Naive thymus-derived CD8-positive, alpha-beta T cell (primary cell): ENCODE measurements at places on chromosomes 6 and 20.

- no peak for DNase-seq
- no peaks in the 10 kb centered on the region for H3K4me1 ChIP-seq
- no peak overlapping the region for H3K4me3 ChIP-seq
- H3K27ac ChIP-seq: no peak overlapping the region
- H3K36me3 ChIP-seq: no peaks in the 10 kb centered on the region
These were observed 89.2 kb upstream of the BCLAF1 start for GRCh38 chr6:136378888-136379287.

GRCh38 chr6:111709615-111710398 lies 104.1 kb upstream of the TRAF3IP2 start:
- no peaks in the 10 kb centered on the region for H3K27me3 ChIP-seq
- H3K27ac ChIP-seq: peak overlapping the region; percentile 88
- DNase-seq: peak; percentile 81
- peaks cover 40% of the 10 kb centered on the region for H3K4me1 ChIP-seq
- H3K4me3 ChIP-seq: peak overlapping the region; percentile 65

DNA sequence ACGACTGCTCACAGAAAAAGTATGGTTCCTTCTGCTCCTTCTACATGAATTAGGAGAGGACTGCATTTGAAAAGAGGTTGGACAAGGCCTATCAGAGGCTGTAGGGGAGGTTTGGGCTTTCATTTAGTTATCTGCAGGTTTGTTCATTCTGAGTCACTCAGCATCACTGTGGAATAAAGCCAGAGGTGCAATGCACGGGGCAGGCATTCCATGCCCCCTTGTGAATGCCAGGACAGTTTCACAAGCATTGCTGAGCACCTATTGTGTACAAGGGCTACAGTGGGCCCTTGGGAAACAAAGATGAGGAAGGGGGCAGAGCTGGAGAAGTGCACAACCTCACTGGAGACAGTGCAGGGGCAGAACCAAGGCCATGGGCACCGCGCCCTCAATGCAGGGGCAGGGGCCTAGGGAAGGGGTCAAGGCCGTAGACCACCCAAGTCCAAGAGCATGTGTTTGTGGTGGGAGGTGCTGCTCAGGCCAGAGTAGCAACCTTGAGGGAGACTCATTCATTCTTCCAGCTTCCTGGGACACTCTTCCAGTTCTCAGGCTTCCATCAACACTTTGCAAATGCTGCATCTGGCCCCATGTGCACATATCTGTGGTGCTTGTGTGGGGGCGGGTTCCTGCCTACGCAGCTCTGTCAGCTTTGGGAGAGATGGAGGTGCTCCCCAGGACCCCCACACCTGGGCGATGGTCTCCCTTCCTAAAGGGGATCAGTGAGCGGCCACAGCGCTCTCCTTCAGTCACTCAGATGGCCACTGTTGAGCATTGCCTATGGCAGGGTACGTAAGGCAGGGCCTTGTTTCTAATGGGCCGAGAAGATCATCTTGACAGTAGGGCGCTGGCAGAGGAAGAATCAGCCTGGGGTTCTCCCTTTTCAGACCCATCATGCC lies 204.5 kb downstream of the SYNDIG1 start:
- no peaks in the 10 kb centered on the region for H3K27me3 ChIP-seq
- no peak for DNase-seq
- H3K36me3 ChIP-seq: no peaks in the 10 kb centered on the region
- no peak overlapping the region for H3K27ac ChIP-seq
- peaks cover 3% of the 10 kb centered on the region for H3K4me1 ChIP-seq
- no peak overlapping the region for H3K4me3 ChIP-seq

DNA sequence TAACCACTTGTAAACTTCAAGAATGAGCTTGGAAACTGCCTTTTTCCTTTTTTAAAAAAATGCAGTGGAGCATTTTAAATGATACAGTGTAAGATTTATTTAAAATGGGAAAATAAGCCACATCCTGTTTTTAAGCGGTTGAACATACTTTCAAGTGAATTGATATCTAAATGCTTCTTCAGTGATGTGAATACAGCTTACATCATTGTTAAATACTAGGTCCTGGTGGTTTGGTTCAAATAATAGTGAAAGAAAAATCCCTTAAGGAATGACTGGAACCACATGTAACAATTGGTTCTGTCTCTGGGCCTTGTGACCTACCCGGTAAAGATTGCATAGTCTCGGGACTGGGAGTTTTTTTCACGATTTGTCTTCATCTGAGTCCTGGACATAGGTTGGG lies 44.2 kb downstream of the BMP6 start:
- H3K4me1 ChIP-seq: no peaks in the 10 kb centered on the region
- H3K4me3 ChIP-seq: no peak overlapping the region
- no peaks in the 10 kb centered on the region for H3K36me3 ChIP-seq
- peaks cover 6% of the 10 kb centered on the region for H3K27me3 ChIP-seq

DNA sequence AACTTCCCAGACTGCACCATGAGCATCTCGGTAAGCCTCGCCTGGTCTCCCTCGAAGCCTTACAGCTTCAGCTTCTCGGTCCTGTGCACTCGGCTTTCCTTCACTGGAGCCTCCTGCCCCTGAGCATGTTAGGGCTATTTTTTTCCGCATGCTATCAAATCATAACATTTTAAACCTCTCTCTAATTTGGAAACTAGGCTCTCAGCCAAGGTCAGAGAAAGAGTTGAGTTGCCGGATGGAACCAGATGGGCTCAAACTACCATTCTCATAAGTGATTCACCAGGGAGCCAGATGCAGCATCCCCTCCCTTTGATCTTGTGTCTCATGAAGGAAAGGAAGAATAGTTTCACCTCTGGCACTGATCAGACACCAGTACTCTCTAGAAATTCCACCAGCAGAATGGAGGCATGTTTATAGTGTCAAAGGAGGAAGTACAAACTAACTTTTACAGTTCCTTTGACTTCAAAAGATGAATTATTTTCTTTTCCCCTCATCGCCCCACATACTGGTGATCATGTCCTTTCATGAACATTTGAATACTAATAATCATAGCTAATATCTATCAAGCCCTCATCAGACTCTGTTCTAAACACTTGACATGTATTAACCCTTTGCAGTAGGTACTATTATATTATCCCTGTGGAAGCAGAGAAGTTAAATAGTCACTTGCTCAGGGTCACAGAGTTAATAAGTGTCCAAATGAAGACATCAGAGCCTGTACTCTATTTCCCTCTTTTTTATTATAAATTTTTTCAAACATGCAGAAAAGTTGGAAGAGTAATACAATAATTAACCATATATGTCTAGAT lies 46.7 kb downstream of the MAP1LC3A start:
- DNase-seq: no peak
- peaks cover 36% of the 10 kb centered on the region for H3K36me3 ChIP-seq
- no peaks in the 10 kb centered on the region for H3K27me3 ChIP-seq
- H3K4me1 ChIP-seq: no peaks in the 10 kb centered on the region
- no peak overlapping the region for H3K27ac ChIP-seq

DNA sequence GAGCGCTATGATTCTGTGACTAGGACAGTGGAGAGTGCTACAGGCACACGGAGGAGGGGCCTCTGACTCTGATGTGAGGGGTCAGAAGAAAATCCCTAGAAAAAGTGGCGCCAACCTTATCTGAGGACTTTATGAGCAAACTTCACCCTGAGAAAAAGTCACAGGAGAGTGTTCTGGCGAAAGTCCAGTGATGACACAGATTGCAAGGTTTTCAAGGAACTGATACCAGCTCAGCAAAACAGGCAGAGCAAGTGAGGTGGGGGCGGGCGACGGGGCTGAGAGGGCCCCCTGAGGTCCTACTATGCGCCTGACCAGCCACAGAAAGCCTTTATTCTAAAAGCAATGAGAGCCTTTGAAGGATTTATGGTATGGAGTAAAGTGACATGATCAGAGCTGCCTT lies 73.3 kb downstream of the SLC22A23 start:
- DNase-seq: no peak
- no peaks in the 10 kb centered on the region for H3K36me3 ChIP-seq
- peaks cover 8% of the 10 kb centered on the region for H3K27me3 ChIP-seq

GRCh38 chr6:16966791-16967469 lies 134.9 kb upstream of the STMND1 start:
- DNase-seq: no peak
- peaks cover 39% of the 10 kb centered on the region for H3K27me3 ChIP-seq
- no peaks in the 10 kb centered on the region for H3K36me3 ChIP-seq

DNA sequence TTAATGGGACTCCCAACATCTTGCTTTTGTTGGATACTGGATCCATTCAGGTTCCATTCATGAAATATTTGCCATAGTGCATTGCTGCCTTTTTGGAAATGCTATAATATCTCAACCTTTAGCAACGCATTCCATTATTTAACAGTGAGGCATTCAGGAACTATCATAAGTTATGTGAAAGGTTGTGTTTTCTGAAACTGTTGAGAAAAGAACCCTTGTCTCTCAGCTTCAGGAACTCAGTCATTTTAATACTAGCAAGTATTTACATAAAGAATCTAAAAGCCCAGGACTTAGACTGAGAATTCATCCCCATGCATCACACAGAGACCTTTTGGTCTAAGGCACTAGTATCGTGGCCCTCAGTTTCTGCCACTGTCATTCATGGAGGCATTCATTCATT lies 24.9 kb upstream of the SASH1 start:
- no peak for DNase-seq
- H3K27me3 ChIP-seq: peaks cover 7% of the 10 kb centered on the region

DNA sequence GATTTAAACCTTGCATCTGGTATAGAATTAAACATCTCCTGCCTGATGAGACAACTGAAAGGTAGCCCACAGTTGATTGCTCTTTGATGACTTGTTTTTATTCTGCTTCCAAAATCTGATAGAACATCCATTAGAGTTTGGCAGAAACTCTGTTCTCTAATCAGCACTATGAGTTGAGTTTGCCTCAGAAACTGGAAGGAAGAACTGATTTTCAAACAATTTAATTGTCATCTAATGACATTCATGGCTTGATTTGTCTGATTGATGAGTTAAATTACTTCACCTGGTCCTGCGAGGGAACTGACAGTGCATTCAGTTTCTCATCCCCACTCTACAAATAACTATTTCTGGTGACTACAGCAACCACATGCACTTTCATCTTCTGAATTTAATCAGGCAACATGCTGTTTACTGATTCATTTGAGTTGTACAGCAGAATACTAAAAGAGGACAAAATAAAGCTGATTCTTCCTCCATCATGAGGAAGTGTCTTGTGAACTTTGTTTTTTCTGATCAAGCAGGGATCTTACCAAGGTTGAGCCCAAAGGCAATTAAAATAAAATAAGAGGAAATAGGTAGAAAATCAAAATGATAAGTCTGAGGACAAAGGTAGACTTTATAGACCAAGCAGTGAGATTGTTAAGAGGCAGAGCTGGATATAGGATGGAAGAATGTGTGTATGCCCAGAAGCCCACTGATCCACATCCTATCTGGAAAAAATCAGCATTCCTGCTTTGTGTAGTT lies 15.7 kb upstream of the MRAP2 start:
- H3K27ac ChIP-seq: no peak overlapping the region
- H3K36me3 ChIP-seq: no peaks in the 10 kb centered on the region
- H3K27me3 ChIP-seq: peaks cover 6% of the 10 kb centered on the region
- no peaks in the 10 kb centered on the region for H3K4me1 ChIP-seq
- H3K4me3 ChIP-seq: no peak overlapping the region

DNA sequence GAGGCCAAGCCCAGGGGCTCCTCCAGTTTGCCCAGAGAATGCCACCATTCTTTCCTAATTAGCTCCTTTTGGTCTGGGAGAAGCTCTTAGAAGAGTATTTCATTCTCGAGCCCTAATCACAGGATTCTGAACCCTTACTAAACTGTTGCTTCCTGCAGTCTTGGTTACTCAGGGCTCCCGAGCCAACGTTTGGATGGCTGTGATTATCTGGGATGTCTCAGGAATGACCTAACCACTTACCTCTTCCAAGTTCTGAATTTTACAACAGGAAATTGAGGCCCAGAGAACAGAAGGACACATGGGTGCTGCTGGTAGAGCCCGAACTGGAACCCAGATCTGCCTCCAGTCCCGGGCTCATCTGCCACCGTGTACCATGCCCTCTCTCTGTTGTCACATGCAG lies 22.2 kb upstream of the PNPLA1 start:
- no peak for DNase-seq
- H3K4me1 ChIP-seq: peaks cover 14% of the 10 kb centered on the region
- H3K4me3 ChIP-seq: no peak overlapping the region
- no peaks in the 10 kb centered on the region for H3K36me3 ChIP-seq
- peaks cover 10% of the 10 kb centered on the region for H3K27me3 ChIP-seq

- H3K36me3 ChIP-seq: no peaks in the 10 kb centered on the region
- no peak overlapping the region for H3K4me3 ChIP-seq
- no peak overlapping the region for H3K27ac ChIP-seq
These were observed 156.7 kb downstream of the GRM4 start for GRCh38 chr6:33989016-33989854.

DNA sequence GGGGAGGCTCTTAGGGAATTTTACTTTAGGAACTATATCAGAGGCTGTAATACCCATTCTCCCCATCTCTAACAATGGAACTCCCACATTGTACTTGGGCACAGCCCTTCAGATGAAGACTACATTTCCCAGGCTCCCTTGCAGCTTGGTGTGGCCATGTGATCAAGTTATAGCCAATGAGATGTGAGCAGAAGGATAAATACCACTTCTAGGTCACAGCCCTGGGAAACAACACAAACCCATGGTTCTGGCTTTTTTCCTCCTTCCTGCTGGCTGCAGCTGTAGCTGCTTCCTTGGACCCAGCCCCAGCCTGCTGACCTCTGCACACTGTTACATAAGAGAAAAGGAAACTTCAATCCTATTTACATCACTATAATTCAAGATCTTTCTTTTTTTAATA lies 445.9 kb upstream of the JARID2 start:
- peaks cover 8% of the 10 kb centered on the region for H3K27me3 ChIP-seq
- H3K27ac ChIP-seq: no peak overlapping the region
- H3K4me3 ChIP-seq: no peak overlapping the region
- no peaks in the 10 kb centered on the region for H3K4me1 ChIP-seq
- DNase-seq: no peak

- H3K4me1 ChIP-seq: peaks cover 6% of the 10 kb centered on the region
- no peak overlapping the region for H3K27ac ChIP-seq
- H3K4me3 ChIP-seq: no peak overlapping the region
- H3K27me3 ChIP-seq: peaks cover 2% of the 10 kb centered on the region
- no peaks in the 10 kb centered on the region for H3K36me3 ChIP-seq
- no peak for DNase-seq
These were observed 69.0 kb upstream of the CITED2 start for GRCh38 chr6:139443231-139444112.

- H3K36me3 ChIP-seq: peaks cover 2% of the 10 kb centered on the region
- peak overlapping the region; percentile 82 for H3K27ac ChIP-seq
- H3K4me1 ChIP-seq: peaks cover 59% of the 10 kb centered on the region
- peak overlapping the region; percentile 97 for H3K4me3 ChIP-seq
These were observed 24.2 kb downstream of the ZNF311 start for GRCh38 chr6:28980852-28981430.

- DNase-seq: no peak
- no peaks in the 10 kb centered on the region for H3K27me3 ChIP-seq
- H3K36me3 ChIP-seq: peaks cover 8% of the 10 kb centered on the region
- H3K27ac ChIP-seq: peak overlapping the region; percentile 41
These were observed 18.1 kb downstream of the SLX4IP start for GRCh38 chr20:10453241-10453640.

DNA sequence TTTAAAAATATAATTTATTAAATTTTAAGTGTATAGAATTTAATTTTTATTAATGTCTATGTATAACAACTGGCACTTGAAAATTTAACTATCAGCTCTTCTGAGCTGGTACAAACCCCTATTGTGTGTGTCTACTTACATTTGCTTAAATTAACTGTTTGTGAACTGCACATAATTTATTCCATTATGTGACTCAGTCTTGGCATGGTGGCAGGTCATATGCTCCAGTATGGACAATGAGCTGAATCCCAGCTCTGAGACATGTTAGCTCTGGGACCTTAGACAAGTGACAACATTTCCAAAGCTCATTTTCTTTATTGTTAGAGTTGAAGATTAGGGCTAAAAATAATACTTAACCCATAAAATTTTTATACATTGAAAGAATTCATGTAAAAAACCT lies 526.1 kb upstream of the MARCKS start:
- no peaks in the 10 kb centered on the region for H3K4me1 ChIP-seq
- H3K36me3 ChIP-seq: no peaks in the 10 kb centered on the region
- H3K27me3 ChIP-seq: no peaks in the 10 kb centered on the region
- DNase-seq: no peak
- no peak overlapping the region for H3K27ac ChIP-seq
